ENCODE measurements at places on chromosomes 2 and 18. TPM values are rescaled to one million over a fixed set of nuclear protein-coding genes. Genes with fewer than 3 reads are reported as not detected.
A peak's percentile ranks its signal among the peaks of the same experiment; 100 is the strongest.

GRCh38 chr2:212777020-212777491 is 238.5 kb upstream of the ERBB4 start:
- H3K27me3 ChIP-seq: no peaks in the 10 kb centered on the region
- no peak for DNase-seq
- no peaks in the 10 kb centered on the region for H3K36me3 ChIP-seq
- H3K27ac ChIP-seq: peak overlapping the region; percentile 27
- H3K4me1 ChIP-seq: peaks cover 14% of the 10 kb centered on the region

The NR4A2 gene
- total RNA-seq: 4.2 TPM

DNA sequence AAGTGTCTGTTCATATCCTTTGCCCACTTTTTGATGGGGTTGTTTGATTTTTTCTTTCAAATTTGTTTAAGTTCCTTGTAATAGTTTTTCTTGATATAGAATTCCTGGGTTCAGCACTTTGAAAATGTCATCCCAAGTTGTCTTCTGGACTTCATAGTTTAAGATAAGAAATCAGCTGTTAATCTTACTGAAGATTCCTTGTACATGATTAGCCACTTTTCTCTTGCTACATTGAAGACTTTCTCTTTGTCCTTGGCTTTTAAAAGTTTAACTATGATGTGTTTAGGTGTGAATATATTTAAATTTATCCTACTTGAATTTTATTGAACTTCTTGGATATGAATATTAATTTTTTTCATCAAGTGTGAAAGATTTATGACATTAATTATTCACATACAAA is 387.2 kb upstream of the CWC22 start:
- H3K4me1 ChIP-seq: no peaks in the 10 kb centered on the region
- H3K27me3 ChIP-seq: no peaks in the 10 kb centered on the region
- no peak for DNase-seq
- no peak overlapping the region for H3K4me3 ChIP-seq
- H3K27ac ChIP-seq: no peak overlapping the region

The TYMS gene
- 180 TPM for total RNA-seq

GRCh38 chr18:62758591-62758990 is 43.2 kb downstream of the PHLPP1 start:
- no peak for DNase-seq
- H3K36me3 ChIP-seq: no peaks in the 10 kb centered on the region
- H3K4me1 ChIP-seq: peaks cover 7% of the 10 kb centered on the region
- no peaks in the 10 kb centered on the region for H3K27me3 ChIP-seq

DNA sequence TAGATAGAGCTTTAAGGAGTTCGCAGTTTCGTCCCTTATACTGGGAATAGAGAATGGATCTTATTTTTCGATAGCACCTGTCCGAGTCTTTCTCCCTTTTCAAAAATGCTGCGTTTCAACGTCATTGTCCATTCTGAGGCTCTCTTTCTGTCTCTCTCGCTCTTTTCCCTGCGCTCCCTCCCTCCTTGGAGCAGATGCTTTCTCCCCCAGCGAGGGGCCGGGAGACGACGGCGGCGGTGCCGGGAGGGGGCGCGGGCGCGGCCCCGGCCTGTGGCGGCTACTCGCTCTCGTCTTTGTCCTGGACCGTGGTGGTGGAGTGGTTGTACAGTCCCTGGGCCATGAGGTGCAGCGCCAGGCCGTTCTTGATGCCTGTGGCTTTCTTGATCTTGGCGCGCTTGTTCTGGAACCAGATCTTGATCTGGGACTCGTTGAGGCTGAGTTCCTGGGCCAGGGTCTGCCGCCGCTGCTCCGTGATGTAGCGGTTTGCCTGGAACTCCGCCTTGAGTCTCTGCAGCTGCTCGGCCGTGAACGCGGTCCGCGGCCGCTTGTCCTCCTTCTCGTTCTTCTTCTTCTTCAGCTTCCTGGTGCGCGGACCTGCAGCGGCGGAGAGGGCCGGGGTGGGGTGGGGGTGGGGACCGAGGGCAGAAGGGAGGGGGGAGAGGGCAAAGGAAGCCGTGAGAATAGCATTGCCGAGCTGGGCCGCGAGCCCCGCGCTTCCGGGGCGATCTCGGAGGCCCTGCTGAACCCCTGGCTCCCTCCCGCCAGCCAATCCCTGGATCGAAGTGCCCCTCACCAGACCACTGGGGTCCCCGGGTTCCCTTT is 4.6 kb downstream of the EN1 start:
- peaks cover 46% of the 10 kb centered on the region for H3K27me3 ChIP-seq
- H3K4me3 ChIP-seq: peak overlapping the region; percentile 85
- H3K27ac ChIP-seq: no peak overlapping the region
- H3K36me3 ChIP-seq: no peaks in the 10 kb centered on the region
- peaks cover 14% of the 10 kb centered on the region for H3K4me1 ChIP-seq

The GPC1 gene
- 1.2 TPM for total RNA-seq

The FSIP2 gene
- 0.14 TPM for total RNA-seq

GRCh38 chr2:129748653-129749052 is 230.8 kb upstream of the RAB6C start:
- no peaks in the 10 kb centered on the region for H3K4me1 ChIP-seq
- peaks cover 6% of the 10 kb centered on the region for H3K27me3 ChIP-seq
- no peak overlapping the region for H3K27ac ChIP-seq
- no peak overlapping the region for H3K4me3 ChIP-seq

DNA sequence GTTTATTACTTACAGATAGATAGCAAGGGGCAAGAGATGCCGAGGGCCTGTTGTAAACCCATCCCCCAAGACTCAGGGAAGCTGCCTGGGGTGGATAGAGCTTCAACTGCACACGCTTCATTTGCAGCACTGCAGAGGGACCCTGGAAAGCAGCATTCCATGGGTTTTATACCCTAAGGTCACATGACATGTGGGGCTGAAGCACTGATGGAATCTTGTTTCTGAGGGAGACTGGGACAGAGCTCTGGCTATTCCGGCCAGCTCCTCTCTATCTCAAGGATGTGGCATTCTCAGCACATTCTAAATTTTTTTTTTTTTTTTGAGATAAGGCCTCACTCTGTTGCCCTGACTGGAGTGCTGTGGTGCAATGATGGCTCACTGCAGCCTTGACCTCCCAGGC is 300.1 kb downstream of the MYCN start:
- H3K4me3 ChIP-seq: no peak overlapping the region
- no peaks in the 10 kb centered on the region for H3K4me1 ChIP-seq
- H3K36me3 ChIP-seq: no peaks in the 10 kb centered on the region
- DNase-seq: no peak
- H3K27ac ChIP-seq: no peak overlapping the region
- peaks cover 8% of the 10 kb centered on the region for H3K27me3 ChIP-seq

- peak; percentile 72 for DNase-seq
- no peak overlapping the region for H3K4me3 ChIP-seq
- H3K36me3 ChIP-seq: no peaks in the 10 kb centered on the region
- H3K27ac ChIP-seq: no peak overlapping the region
Measured at GRCh38 chr2:54673501-54673998, 49.9 kb upstream of the EML6 start.

- no peaks in the 10 kb centered on the region for H3K27me3 ChIP-seq
- H3K4me1 ChIP-seq: peaks cover 34% of the 10 kb centered on the region
- H3K4me3 ChIP-seq: peak overlapping the region; percentile 71
- no peaks in the 10 kb centered on the region for H3K36me3 ChIP-seq
Measured at GRCh38 chr2:74440378-74441169, 1.2 kb downstream of the RTKN start.

DNA sequence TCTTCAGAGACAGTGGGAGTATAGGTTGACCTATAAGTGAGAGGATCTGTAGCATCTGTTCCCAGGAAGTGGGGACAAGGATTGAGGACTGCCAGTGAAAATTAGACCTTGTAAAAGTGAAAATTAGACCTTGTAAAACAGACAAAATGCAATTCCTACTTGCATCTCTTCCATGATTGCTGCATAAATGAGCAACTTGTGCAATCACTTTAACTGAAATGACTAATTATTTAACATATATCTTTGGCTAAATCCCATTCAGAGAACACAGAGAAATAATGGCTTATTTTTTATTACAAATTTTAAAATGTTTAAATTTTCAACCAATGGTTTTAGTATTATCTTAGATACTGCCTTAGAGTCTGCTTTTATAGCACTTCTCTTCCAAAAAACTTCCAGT is 67.2 kb upstream of the NABP1 start:
- H3K36me3 ChIP-seq: no peaks in the 10 kb centered on the region
- DNase-seq: no peak
- H3K4me3 ChIP-seq: no peak overlapping the region
- H3K4me1 ChIP-seq: peaks cover 19% of the 10 kb centered on the region
- peaks cover 5% of the 10 kb centered on the region for H3K27me3 ChIP-seq

- no peaks in the 10 kb centered on the region for H3K4me1 ChIP-seq
- no peaks in the 10 kb centered on the region for H3K27me3 ChIP-seq
- H3K4me3 ChIP-seq: no peak overlapping the region
- no peak overlapping the region for H3K27ac ChIP-seq
- no peak for DNase-seq
- no peaks in the 10 kb centered on the region for H3K36me3 ChIP-seq
Measured at GRCh38 chr2:14401873-14402272, 230.6 kb upstream of the LRATD1 start.

GRCh38 chr2:185859506-185859905 is 120.9 kb downstream of the FSIP2 start:
- no peak overlapping the region for H3K4me3 ChIP-seq
- no peak for DNase-seq
- no peaks in the 10 kb centered on the region for H3K27me3 ChIP-seq
- no peaks in the 10 kb centered on the region for H3K36me3 ChIP-seq
- H3K27ac ChIP-seq: no peak overlapping the region
- no peaks in the 10 kb centered on the region for H3K4me1 ChIP-seq

DNA sequence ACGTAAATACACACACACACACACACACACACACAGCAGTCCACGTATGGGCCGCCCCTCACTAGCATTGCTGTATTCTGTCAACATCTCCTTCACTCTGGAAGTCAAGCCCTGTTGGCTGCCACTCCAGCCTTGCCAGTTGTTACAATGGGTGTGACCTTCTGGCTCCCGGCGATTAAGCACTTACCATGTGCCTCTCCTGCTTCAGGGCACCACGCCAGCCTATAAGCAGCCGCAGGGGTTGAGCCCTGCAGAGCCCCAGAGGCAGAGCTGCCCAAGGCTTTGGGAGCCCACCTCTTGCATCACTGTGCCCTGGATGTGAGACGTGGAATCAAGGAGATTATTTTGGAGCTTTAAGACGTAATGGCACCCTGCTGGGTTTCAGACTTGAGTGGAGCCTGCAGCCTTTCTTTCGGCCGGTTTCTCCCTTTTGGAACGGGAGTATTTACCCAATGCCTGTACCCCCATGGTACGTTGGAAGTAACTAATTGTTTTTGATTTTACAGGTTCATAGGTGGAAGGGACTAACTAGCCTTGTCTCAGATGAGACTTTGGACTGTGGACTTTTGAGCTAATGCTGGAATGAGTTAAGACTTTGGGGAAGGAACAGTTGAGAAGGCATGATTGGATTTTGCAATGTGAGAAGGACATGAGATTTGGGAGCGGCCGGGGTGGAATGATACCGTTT is 54.5 kb upstream of the ROCK2 start:
- no peak for DNase-seq
- no peak overlapping the region for H3K27ac ChIP-seq
- H3K36me3 ChIP-seq: no peaks in the 10 kb centered on the region
- H3K4me3 ChIP-seq: no peak overlapping the region
- no peaks in the 10 kb centered on the region for H3K4me1 ChIP-seq

GRCh38 chr2:204487447-204488229 is 57.6 kb upstream of the PARD3B start:
- no peak overlapping the region for H3K4me3 ChIP-seq
- H3K27ac ChIP-seq: no peak overlapping the region
- H3K36me3 ChIP-seq: no peaks in the 10 kb centered on the region
- no peak for DNase-seq

- H3K4me1 ChIP-seq: no peaks in the 10 kb centered on the region
- peaks cover 2% of the 10 kb centered on the region for H3K27me3 ChIP-seq
- no peaks in the 10 kb centered on the region for H3K36me3 ChIP-seq
- no peak overlapping the region for H3K27ac ChIP-seq
- no peak overlapping the region for H3K4me3 ChIP-seq
Measured at GRCh38 chr2:240948086-240948485, 42.0 kb downstream of the CROCC2 start.

The CPO gene
- not detected for total RNA-seq

The SLC23A3 gene
- total RNA-seq: 2.4 TPM

- H3K4me3 ChIP-seq: no peak overlapping the region
- H3K27ac ChIP-seq: no peak overlapping the region
- no peak for DNase-seq
- no peaks in the 10 kb centered on the region for H3K36me3 ChIP-seq
- no peaks in the 10 kb centered on the region for H3K27me3 ChIP-seq
Measured at GRCh38 chr2:27152102-27152795, 3.4 kb downstream of the TCF23 start.

DNA sequence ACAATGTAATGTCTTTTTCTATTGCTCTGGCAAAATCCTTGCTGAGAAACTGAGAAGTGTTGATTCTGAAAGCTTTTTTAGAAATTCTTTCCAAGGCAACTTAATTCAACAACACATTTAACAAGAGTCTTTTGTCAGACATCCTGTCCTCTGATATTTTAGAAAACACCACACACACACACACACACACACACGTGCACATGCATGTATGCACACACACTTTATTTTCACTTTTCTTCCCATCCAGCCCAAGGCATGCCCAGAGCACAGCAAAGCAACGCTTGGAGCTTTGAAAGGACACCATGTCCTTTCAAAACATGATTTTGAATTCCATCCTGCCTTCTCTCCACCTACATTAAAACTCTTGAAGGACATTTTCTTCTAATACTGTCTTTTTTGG is 116.1 kb downstream of the ATL2 start:
- H3K4me1 ChIP-seq: no peaks in the 10 kb centered on the region
- DNase-seq: no peak
- no peaks in the 10 kb centered on the region for H3K36me3 ChIP-seq
- H3K27ac ChIP-seq: no peak overlapping the region
- H3K4me3 ChIP-seq: no peak overlapping the region

GRCh38 chr2:23171108-23171507 is 213.9 kb upstream of the KLHL29 start:
- no peak overlapping the region for H3K4me3 ChIP-seq
- H3K4me1 ChIP-seq: no peaks in the 10 kb centered on the region
- H3K27me3 ChIP-seq: no peaks in the 10 kb centered on the region
- no peak overlapping the region for H3K27ac ChIP-seq

The THSD7B gene
- not detected for total RNA-seq

- no peak overlapping the region for H3K4me3 ChIP-seq
- DNase-seq: no peak
- no peaks in the 10 kb centered on the region for H3K4me1 ChIP-seq
- H3K27ac ChIP-seq: no peak overlapping the region
Measured at GRCh38 chr2:133919285-133919684, 334.6 kb upstream of the MGAT5 start.

The PSMG2 gene
- 80.5 TPM for total RNA-seq

DNA sequence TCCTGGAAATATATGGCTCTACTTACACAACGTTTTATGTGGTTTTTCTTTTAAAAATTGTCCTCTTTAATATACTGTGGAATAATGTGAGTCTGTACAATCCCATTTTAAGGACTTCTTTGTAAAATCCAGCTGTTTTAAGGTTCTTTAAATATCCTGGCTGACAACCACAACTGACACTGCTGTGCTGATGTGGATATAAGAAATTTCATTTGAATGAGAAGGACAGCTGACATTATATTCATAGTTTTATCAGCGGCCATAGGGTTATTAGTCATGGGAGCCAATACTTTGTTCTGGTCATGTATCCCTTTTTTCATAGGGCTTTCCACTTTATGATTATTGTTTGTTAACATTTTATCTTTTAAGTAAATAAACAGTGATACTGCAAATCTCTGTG is 169.5 kb downstream of the CAMKMT start:
- H3K4me3 ChIP-seq: no peak overlapping the region
- no peak overlapping the region for H3K27ac ChIP-seq
- no peak for DNase-seq
- peaks cover 7% of the 10 kb centered on the region for H3K36me3 ChIP-seq
- no peaks in the 10 kb centered on the region for H3K27me3 ChIP-seq

GRCh38 chr2:111219734-111220505 is 99.2 kb downstream of the BCL2L11 start:
- no peak overlapping the region for H3K4me3 ChIP-seq
- H3K4me1 ChIP-seq: peaks cover 7% of the 10 kb centered on the region
- DNase-seq: no peak
- no peak overlapping the region for H3K27ac ChIP-seq
